ENCODE measurements at places on chromosomes 7 and 10.
A peak's percentile ranks its signal among the peaks of the same experiment; 100 is the strongest.

GRCh38 chr10:108556186-108556585, 1367.1 kb downstream of the XPNPEP1 start:
- no peak for DNase-seq

DNA sequence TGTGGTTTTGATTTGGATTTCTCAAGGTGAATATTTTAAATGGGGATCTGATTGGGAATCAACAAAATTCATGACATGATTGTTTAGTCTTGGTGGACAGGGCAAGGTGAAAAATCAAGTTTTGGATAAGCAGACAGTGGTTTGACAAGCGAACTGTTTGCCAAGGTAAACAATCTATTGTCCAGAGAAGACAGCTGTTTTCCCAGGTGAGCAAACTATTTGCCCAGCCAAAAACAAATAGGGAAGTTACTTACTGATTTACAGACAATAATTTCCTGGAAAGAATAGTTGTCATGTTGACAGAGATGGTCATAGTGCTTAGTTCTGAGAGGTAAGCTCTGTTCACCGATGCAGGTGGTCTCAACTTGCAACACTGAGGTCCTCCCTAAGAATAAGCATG, 94.0 kb upstream of the STEAP1B start:
- DNase-seq: no peak

GRCh38 chr7:84817016-84817415, 369.8 kb downstream of the SEMA3D start:
- no peak for DNase-seq

DNA sequence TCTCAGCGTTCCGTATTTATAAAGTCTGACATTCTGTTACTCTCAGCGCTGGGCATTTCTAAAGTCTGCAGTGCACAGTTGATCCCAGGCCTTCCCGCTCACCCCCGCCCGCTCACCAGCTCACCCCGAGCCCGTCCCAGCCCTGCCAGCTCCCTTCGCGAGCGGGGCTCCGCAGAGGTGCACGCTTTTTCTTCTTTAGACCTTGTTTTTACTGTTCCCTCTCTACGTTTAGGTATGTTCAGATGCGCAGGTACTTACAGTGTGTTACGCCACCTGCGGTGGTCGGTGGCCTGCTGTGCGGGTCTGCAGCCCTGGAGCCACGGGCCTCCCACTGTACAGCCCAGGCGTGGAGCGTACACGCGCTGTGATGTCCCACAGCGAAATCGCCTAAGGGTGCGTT, 28.8 kb downstream of the NKX6-2 start:
- no peak for DNase-seq

GRCh38 chr10:114548662-114549061, 109.4 kb downstream of the ABLIM1 start:
- no peak for DNase-seq

- DNase-seq: peak; percentile 43
These were observed 5.7 kb downstream of the ARPC1B start for GRCh38 chr7:99380032-99380822.

GRCh38 chr10:104119996-104120395, 2.0 kb upstream of the SFR1 start:
- DNase-seq: no peak

- no peak for DNase-seq
These were observed 32.7 kb downstream of the DOCK4 start for GRCh38 chr7:112173568-112173905.

DNA sequence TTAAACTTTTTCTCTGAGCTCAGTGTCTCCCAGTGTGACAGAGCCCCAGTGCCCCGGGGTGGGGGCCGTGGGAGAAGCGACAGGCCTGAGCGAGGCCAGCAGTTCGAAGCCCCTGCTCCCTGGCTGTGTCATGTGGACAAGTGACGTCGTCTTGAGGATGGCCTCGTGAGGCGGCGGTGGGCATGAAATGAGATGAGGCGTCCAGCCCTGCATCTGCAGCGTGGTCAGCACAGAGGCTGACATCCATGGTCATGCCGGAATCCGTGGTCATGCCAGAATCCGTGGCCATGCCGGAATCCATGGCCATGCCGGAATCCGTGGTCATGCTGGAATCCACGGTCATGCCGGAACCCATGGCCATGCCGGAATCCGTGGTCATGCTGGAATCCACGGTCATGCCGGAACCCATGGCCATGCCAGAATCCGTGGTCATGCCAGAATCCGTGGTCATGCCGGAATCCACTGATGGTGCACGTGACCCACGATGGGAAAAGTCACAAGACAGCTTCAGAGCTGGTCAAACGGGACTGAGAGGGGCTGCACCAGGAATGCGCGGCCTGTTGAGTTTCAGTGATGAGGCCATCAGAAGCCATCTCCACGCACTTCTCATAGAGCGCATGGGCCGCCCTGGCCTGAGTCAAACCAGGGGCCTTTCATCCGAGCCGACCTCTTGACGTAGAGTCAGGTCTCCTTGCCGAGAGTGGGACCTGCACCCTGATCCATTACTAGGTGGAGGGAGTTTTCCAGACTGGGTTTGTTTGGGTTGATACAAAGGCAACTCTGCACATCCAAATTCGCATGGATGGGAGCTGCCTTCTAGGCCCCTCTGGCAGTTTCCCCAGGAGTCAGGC, 342.5 kb downstream of the PTPRN2 start:
- no peak for DNase-seq

- DNase-seq: no peak
These were observed 1.6 kb downstream of the SUV39H2 start for GRCh38 chr10:14880229-14880628.

DNA sequence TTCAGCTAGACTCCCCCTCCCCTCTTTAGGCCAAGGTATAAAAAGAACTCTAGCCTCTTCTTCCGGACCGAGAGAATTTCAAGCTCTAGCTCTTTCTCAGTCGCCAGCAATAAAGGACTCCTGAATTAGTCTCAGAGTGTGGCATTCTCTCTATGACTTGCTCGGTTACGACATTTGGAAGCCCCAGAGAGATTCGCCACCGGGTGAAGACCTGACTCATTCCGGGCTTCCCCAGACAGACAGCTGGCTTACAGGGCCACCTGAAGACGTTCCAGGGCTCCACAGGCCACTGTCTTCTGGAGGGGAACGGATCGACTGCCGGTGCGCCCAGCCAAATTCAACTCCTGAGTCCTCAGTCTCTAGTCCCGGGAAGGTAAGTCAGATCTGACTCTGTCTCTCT, at the start of gene AKR1B15:
AKR1B15 (plus strand) TSS at position 234 of the 400 bp plus-strand sequence. CDS start 15,510 bp downstream, outside the sequence.
- DNase-seq: no peak

DNA sequence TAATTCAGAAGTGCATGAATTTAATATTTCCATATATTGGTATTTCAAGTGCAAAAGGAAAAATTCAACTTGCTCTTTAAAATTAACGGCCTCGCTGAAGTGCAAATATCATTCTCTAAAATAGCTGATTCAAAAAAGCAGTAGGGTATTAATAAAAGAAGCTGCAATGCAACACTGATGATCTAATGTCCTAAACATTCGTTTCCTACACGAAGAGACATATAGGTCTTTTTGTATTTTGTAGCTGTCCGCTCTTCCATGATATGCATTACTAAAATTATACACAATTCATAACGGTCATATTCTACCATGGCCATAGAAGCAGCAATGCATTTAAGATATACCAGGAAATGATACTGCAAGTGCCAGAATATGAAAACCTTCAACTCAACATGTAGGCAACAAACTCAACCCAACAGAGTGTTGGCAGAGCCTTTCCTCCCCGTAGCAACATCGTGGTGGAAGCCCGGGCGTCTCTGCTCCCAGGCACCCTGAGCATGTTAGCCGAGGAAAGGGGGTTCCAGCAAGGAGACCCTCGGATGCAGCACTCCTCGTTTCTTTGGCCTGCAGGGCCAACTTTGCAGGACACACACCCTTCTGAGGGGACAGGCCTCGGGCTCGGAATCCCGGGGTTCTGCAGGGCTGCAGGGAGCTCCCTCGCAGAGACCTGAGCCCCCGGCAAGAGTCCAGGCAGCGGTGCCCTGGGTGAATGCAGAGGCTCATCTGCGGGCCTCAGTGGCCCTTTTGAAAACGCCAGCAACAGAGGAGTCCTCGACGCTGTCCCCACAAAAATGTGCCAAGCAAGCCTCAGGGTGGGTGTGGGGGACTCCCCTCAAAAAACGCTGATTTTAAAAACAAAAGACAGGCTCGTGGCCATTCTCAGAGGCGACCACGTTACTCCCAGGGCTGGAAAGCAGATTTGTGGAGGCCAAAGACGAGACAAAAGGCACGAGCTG, 1.6 kb downstream of the FAM171A1 start:
- no peak for DNase-seq

- DNase-seq: peak; percentile 49
These were observed 3.8 kb downstream of the HILPDA start for GRCh38 chr7:128459394-128459878.

DNA sequence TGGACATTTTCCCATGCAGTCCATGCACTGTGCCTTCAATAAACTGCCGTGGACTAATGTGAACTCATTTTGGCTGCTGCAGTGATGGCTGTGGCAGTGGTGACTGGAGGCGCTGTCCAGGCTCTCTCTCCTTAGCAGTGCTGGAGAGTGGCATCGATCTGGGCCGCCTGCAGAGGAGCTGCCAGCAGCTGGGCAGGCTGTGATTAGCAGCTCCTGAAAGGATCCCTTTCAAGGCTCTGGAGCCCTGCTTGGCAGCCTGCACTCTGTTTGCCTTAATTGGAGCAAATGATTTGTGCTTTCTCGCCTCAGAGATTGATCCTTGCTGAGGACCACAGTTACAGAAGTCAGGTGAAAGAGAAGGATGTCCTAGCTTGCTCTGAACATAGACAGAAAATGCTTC, 130.1 kb upstream of the VWC2 start:
- DNase-seq: no peak

- DNase-seq: peak; percentile 40
These were observed 973 bp downstream of the CAMK1D start for GRCh38 chr10:12350167-12350872.

- DNase-seq: no peak
These were observed 49.1 kb upstream of the FOXK1 start for GRCh38 chr7:4633012-4633411.

DNA sequence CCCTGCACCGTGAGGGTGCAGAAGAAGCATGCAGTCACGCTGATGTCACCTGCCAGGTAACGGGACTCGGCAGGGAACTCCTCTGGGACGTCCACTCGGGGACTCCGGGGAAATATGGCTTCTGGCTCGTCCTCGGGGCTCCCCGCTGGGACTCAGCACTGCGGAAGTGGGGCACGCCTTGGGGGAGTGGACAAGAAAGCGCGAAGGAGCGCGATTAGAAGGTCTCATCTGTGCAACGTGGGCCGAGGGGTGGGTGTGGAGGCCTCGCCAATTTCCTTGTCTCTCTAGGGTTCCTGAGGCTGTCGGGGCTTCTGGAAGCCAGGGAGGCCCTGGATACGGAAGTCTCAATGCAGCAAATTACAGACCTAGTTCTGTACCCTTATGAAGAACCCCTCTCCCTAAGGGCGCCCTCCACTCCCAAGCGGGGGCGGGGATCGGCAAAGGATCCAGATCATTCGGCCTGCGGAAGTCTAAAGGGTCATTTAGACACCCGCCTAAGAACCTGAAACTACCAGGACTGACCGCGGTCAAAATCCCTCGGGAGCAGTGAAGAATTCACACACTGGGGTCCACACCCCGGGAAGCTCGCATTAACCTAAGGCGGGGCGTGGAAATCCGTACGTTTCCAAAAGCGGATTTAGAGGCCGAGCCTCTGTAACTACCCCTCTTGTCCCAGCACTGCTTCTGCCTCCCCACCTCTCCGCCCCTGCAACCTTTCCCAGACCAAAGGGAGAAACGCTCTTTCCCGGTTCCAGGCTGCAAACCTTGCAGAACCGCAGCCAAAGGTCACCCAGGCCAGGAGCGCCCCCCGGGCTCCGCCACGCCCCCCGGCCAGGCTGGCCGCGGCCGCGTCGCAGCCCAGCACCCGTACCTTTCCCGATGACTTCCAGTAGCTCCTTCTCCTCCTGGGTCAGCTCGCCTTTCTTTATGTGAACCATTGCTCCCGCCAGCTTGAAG, 640 bp downstream of the ANKMY2 start:
- peak; percentile 55 for DNase-seq

DNA sequence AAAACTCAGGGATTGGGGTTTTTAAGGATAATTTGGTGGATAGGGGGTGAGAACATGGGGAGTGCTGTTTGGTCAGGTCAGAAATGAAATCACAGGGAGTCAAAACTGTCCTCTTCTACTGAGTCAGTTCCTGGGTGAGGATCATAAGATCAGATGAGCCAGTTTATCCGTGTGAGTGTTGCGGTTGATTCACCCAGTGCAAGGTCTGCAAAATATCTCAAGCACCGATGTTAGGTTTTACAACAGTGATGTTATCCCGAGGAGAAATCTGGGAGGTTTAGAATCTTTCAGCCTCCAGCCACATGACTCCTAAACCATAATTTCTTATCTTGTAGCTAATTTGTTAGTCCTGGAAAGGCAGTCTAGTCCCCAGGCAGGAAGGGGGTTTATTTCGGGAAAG, 31.7 kb upstream of the AGR2 start:
- no peak for DNase-seq
